ENCODE measurements at places on chromosomes 12 and 14. TPM values are rescaled to one million over a fixed set of nuclear protein-coding genes. Genes with fewer than 3 reads are reported as not detected.

The MYF5 gene
- polyA plus RNA-seq = not detected

The C12orf50 gene
- polyA plus RNA-seq = not detected

The ADCY4 gene
- 0.40 TPM for polyA plus RNA-seq

The TNS2 gene
- polyA plus RNA-seq = 1.5 TPM

The ACOT4 gene
- polyA plus RNA-seq = 1.0 TPM

The RBM23 gene
- polyA plus RNA-seq = 15.2 TPM

The ITGB7 gene
- 0.43 TPM for polyA plus RNA-seq

The HCAR1 gene
- polyA plus RNA-seq = not detected

The STXBP6 gene
- polyA plus RNA-seq = 29.0 TPM

The ADGRD1 gene
- not detected for polyA plus RNA-seq

The MGP gene
- 0.60 TPM for polyA plus RNA-seq

The SRRM4 gene
- polyA plus RNA-seq = 0.53 TPM

The GMPR2 gene
- 70.6 TPM for polyA plus RNA-seq

The LRRIQ1 gene
- polyA plus RNA-seq = 3.2 TPM

The CATSPERB gene
- polyA plus RNA-seq = not detected

The IFNG gene
- not detected for polyA plus RNA-seq

The HPD gene
- not detected for polyA plus RNA-seq

The CHGA gene
- polyA plus RNA-seq = 19.6 TPM

The SLC22A17 gene
- 28.6 TPM for polyA plus RNA-seq

The TNFRSF1A gene
- polyA plus RNA-seq = 28.5 TPM

The TAS2R8 gene
- not detected for polyA plus RNA-seq

The ITGA7 gene
- polyA plus RNA-seq = 20.0 TPM

The KRT79 gene
- polyA plus RNA-seq = not detected

The WASHC3 gene
- 18.4 TPM for polyA plus RNA-seq

The KLRK1 gene
- polyA plus RNA-seq = not detected

The DLK1 gene
- 1.2 TPM for polyA plus RNA-seq

The PTCSC3 gene
- not detected for polyA plus RNA-seq

The ENDOU gene
- polyA plus RNA-seq = not detected

The FAM90A1 gene
- polyA plus RNA-seq = 0.19 TPM

The SLC38A4 gene
- 5.8 TPM for polyA plus RNA-seq

The BTBD6 gene
- 3.2 TPM for polyA plus RNA-seq

The AKAP6 gene
- polyA plus RNA-seq = 0.16 TPM

The RGS6 gene
- polyA plus RNA-seq = 0.61 TPM

The CLEC4D gene
- 0.17 TPM for polyA plus RNA-seq

The KRT85 gene
- not detected for polyA plus RNA-seq

The HOXC12 gene
- polyA plus RNA-seq = not detected

The SERPINA4 gene
- not detected for polyA plus RNA-seq

The ACACB gene
- polyA plus RNA-seq = 5.2 TPM

The GARIN6 gene
- polyA plus RNA-seq = not detected

The LRRC43 gene
- polyA plus RNA-seq = not detected

The DCP1B gene
- polyA plus RNA-seq = 24.4 TPM

The CYP46A1 gene
- polyA plus RNA-seq = 0.47 TPM

The VRTN gene
- 68.5 TPM for polyA plus RNA-seq

The POU6F1 gene
- 3.9 TPM for polyA plus RNA-seq

The SLC5A8 gene
- 0.10 TPM for polyA plus RNA-seq

All from GM23338 (cell line).